Cardiac septum (tissue), 1 donor: ENCODE measurements at places on chromosomes 7 and 10. TPM values are rescaled to one million over a fixed set of nuclear protein-coding genes. Genes with fewer than 3 reads are reported as not detected.

The SPDYE8 gene
- total RNA-seq = not detected

The OLAH gene
- not detected for total RNA-seq

The ABCB1 gene
- 5.0 TPM for total RNA-seq

The NUTM2E gene
- not detected for total RNA-seq

GRCh38 chr7:12490107-12490688, 80.3 kb upstream of the SCIN start:
- DNase-seq = no peak

- no peak for DNase-seq
Measured at GRCh38 chr10:118827053-118827452, 72.3 kb upstream of the CACUL1 start.

- DNase-seq = no peak
Measured at GRCh38 chr7:125747966-125748365, 818.3 kb upstream of the POT1 start.

GRCh38 chr10:24503461-24504320, 220.0 kb downstream of the ARHGAP21 start:
- DNase-seq = no peak

GRCh38 chr7:91355695-91356435, 91.6 kb downstream of the FZD1 start:
- no peak for DNase-seq

GRCh38 chr10:117662126-117662525, 119.6 kb downstream of the EMX2 start:
- DNase-seq = no peak

DNA sequence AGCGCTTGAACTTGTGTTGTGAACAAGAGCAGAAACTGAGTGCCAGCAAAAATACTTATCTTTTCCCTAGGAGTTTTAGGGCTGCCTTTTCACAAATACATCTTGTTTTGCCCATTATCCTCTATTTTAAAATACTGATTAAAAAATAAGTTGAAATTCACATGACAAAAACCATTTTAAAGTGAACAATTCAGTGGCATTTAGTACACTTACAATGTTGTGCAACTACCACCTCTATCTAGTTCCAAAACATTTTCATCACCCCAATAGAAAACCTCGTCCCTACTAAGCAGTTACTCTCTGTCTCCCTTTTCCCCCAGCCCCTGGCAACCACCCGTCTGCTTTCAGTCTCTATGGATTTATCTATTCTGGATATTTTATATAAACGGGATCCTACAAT, 1.4 kb downstream of the WBP1L start:
- DNase-seq = no peak
